Stimulated activated CD4-positive, alpha-beta T cell treated with anti-CD3 and anti-CD28 coated beads, Interleukin-1b, Interleukin-23, amount 100 ng/mL, for 1 hour (primary cell): ENCODE measurements at places on chromosomes 4 and X.

GRCh38 chr4:152039023-152039481, 278.2 kb upstream of the GATB start:
- DNase-seq: no peak

DNA sequence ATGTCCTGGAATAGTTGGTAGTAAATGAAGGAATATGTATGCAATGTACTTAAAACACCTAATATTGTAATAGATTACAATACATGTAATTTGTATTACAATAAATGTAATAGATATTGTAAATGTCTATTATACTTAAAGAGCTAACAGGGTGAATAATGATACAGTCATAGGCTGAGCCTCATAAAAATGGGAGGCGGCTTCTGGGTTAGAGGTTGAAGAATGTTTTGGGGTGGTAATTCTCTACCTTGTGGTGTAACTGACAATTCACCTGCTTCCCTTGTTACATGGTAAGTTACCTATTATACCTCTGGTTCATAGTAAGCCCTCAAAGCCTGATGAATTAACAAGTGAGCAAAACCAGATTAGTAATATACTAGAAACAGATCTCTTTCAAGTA, 26.0 kb downstream of the ATP8A1 start:
- DNase-seq: no peak

GRCh38 chr4:99144070-99144469, at the start of gene ADH4:
Gene ADH4 (minus strand): TSS chr4:99144297. CDS start chr4:99144222, 75 bp downstream.
- DNase-seq: no peak

- no peak for DNase-seq
Observed at GRCh38 chr4:94765648-94766047, 7.9 kb downstream of the BMPR1B start.

GRCh38 chr4:185830263-185830994, 18.4 kb upstream of the SORBS2 start:
- DNase-seq: no peak

GRCh38 chr4:113694008-113694407, 67.5 kb downstream of the CAMK2D start:
- DNase-seq: no peak

- DNase-seq: no peak
Observed at GRCh38 chr4:87011340-87012034, 76.7 kb downstream of the AFF1 start.

GRCh38 chrX:129116676-129117470, 406.4 kb downstream of the SMARCA1 start:
- DNase-seq: no peak

DNA sequence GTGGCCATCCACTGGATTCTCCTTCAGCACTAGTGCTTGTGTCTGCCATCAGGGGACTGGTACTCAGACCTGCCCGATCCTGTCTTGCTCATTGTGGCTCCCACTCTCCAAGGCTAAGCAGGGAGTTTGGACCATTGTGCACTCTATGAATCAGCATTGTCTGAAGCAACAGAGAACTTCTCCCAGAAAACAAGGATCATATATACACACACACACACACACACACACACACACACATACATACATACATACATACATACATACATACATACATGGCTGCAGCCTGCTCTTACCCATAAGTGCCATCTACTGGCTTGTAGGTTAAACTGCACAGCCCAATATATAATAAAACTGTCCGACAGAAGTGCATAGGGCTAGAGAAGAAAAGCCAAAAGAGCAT, 345.3 kb upstream of the LCORL start:
- DNase-seq: no peak

- DNase-seq: no peak
Observed at GRCh38 chrX:50805276-50805675, 8.7 kb downstream of the SHROOM4 start.

DNA sequence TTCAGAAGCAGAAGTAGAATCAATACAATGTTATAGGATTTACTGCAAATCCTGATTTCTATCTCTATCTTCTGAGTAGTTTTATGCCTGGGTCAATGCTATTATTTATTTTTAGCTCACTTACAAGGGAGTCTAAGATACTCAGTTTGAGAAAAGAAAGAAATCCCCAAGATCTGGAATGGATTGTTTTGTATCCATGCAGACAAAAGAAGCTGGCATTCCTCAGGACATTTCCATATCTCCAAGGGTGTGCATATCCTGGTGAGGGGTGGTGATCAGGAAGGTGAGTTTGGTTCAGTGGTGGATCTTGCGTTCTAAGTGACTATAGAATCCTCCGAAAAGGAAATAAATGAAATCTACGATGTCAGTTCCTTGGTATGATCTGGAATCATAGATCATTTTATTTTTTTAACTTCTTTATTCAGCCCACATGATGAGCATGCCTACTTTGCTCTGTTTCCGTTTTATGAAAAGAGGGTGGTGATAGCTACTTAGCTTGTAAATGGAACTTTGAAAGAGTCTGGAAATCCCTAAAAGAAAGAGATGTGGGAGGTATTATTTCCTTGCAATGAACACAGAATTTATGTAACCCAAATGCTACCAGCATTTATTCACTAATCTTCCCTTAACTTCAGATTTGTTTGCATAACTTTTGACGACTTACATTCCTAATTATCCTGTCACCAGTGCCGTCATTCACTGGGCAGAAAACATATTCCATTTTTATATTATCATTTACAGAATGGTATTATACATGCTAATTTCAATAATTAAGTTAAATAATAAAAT, 81.1 kb upstream of the RAPGEF2 start:
- DNase-seq: no peak

DNA sequence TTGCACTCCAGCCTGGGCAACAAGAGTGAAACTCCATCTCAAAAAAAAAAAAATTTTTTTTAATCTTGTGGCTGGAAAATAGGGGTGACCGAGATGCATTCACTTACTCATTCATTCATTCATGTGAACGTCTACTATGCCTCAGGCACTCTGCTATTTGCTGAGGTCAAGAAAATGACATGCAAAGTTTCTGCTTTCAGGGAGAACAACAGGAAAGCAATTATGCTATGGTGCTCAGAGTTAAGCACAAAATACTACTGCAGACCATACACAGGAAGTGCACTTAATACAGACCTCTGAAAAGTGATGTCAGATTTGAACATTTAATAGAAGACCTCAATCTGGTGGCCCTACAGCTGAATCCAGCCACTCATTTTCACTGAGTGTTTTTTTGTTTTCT, 59.6 kb upstream of the DUSP21 start:
- DNase-seq: no peak

GRCh38 chr4:58093352-58093751, 983.2 kb upstream of the IGFBP7 start:
- DNase-seq: no peak
